ENCODE measurements at places on chromosomes 1 and 21. TPM values are rescaled to one million over a fixed set of nuclear protein-coding genes. Genes with fewer than 3 reads are reported as not detected.

The NECTIN4 gene
- total RNA-seq = 2.9 TPM

The AMY1A gene
- total RNA-seq = not detected

The S100A5 gene
- 0.88 TPM for total RNA-seq

The ZBED6 gene
- total RNA-seq = 4.9 TPM

The IQGAP3 gene
- total RNA-seq = 20.8 TPM

The RGS13 gene
- not detected for total RNA-seq

The KANK4 gene
- total RNA-seq = 0.52 TPM

The KCNK2 gene
- 0.16 TPM for total RNA-seq

The OR11L1 gene
- total RNA-seq = not detected

The GFI1 gene
- 0.26 TPM for total RNA-seq

The ARHGEF16 gene
- total RNA-seq = 6.0 TPM

The SPRR5 gene
- not detected for total RNA-seq

The ELAPOR1 gene
- total RNA-seq = 0.38 TPM

The CIART gene
- total RNA-seq = 0.95 TPM

The EFNA1 gene
- total RNA-seq = 27.4 TPM

The TFF1 gene
- 20.3 TPM for total RNA-seq

The FGR gene
- not detected for total RNA-seq

The NBPF4 gene
- 0.12 TPM for total RNA-seq

The ALG14 gene
- 5.6 TPM for total RNA-seq

The SMIM1 gene
- 2.1 TPM for total RNA-seq

The LCE2B gene
- not detected for total RNA-seq

The S100B gene
- total RNA-seq = not detected

The SLC16A4 gene
- total RNA-seq = 33.4 TPM

The CLDN19 gene
- not detected for total RNA-seq

The SDHB gene
- total RNA-seq = 105 TPM

The APCS gene
- not detected for total RNA-seq

The NR1I3 gene
- not detected for total RNA-seq

The A3GALT2 gene
- not detected for total RNA-seq

The GJA8 gene
- total RNA-seq = not detected

The ZNF281 gene
- total RNA-seq = 39.3 TPM

The FAAH gene
- 1.0 TPM for total RNA-seq

The LCE1E gene
- total RNA-seq = not detected

The PDPN gene
- not detected for total RNA-seq

The CHI3L1 gene
- not detected for total RNA-seq

The CDK18 gene
- total RNA-seq = 1.0 TPM

The MTARC2 gene
- total RNA-seq = 13.5 TPM

The S100A7 gene
- total RNA-seq = not detected

The BEND5 gene
- not detected for total RNA-seq

The TAL1 gene
- not detected for total RNA-seq

The SLC6A9 gene
- 9.0 TPM for total RNA-seq

The VSIG8 gene
- total RNA-seq = not detected

The USP25 gene
- 13.4 TPM for total RNA-seq

The NPHS2 gene
- not detected for total RNA-seq

The RXFP4 gene
- total RNA-seq = not detected

The CROCC gene
- total RNA-seq = 4.4 TPM

The TMPRSS15 gene
- not detected for total RNA-seq

The SIM2 gene
- 9.2 TPM for total RNA-seq

The GLIS1 gene
- total RNA-seq = not detected

The AGL gene
- total RNA-seq = 3.4 TPM

The CA14 gene
- total RNA-seq = not detected

The CFAP141 gene
- not detected for total RNA-seq

The OR2M3 gene
- total RNA-seq = not detected

The PLA2G2C gene
- not detected for total RNA-seq

The PCP4 gene
- total RNA-seq = not detected

The GIPC2 gene
- total RNA-seq = not detected

Data from A549 treated with ZK216348 at 1 μM for 4 hours (cell line).